ENCODE measurements at places on chromosomes 3 and 15.

DNA sequence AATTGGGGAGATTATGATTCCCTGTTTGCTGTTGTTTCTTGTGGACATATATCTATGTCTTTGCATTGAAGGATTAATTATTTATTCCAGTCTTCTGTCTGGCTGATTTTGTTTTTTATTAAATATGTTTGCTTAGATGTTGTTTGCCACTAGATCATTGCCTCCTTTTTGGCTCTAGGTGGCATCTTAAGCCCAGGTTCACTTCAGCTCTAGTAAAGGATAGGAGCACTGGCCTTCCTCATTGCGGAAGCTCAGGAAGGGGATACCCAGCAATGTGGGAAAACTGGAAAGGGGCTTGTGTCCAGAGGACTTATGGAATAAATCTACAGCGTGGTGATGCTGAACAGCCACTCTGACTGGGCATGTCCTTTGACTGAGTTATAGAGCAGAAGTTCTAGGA is 821.6 kb downstream of the PDCD6IP start:
- no peaks in the 10 kb centered on the region for H3K4me1 ChIP-seq
- H3K36me3 ChIP-seq: no peaks in the 10 kb centered on the region
- no peaks in the 10 kb centered on the region for H3K27me3 ChIP-seq
- H3K27ac ChIP-seq: no peak overlapping the region

DNA sequence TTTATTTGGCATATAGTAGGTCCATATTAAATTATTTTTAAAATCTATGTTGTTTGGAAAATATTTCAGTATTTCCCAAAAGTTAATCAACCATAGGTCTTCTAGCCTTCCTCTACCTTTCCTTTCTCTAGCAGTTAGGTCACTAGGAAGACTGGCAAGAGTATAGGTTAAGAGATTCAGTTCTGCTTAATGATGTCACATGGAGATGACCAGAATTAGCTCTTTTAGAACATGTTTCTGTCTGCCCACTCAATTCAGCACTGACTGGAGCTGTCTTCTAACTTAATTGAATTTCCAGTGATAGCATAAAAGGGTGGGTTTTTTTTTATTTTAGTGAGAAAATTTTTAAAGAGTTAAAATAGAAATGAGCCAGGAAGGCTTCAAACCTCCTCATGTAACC is 23.8 kb upstream of the ZBED2 start:
- no peak overlapping the region for H3K4me3 ChIP-seq
- H3K4me1 ChIP-seq: no peaks in the 10 kb centered on the region
- H3K27ac ChIP-seq: no peak overlapping the region
- H3K27me3 ChIP-seq: peaks cover 3% of the 10 kb centered on the region

GRCh38 chr3:117045143-117045542 is 335.6 kb downstream of the TUSC7 start:
- H3K4me1 ChIP-seq: no peaks in the 10 kb centered on the region
- H3K27ac ChIP-seq: no peak overlapping the region
- DNase-seq: no peak
- no peaks in the 10 kb centered on the region for H3K36me3 ChIP-seq

DNA sequence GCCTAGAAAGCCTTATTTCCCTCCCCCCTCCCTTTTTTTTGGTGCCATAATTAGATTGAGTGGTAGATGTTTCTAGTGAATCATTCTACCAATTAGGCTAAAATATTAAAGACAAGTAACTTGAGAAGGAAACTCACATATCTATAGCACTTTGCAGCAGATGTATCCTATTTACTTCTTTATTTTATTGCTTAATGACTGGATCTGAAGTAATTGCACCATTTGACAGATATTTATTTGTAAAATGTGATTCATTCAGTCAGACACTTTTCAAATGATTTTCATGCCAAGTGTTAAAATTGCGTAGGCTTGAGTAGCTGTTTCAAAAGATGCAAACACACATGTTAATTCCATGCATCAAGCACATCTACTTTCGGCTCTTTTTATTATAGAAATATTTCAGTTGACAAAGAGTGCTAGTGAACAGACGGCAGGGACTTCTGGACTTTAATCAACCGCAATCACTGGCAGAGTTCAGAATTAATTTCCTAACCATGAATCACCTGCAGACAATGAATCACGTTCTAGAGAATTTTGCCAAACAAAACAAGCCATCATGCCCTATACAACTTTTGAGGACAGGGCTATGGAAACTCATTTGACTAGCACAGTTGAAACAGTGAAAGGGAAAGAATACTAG is 636.8 kb downstream of the MECOM start:
- DNase-seq: peak; percentile 96
- H3K36me3 ChIP-seq: no peaks in the 10 kb centered on the region
- H3K4me1 ChIP-seq: peaks cover 21% of the 10 kb centered on the region
- H3K27ac ChIP-seq: peak overlapping the region; percentile 75

DNA sequence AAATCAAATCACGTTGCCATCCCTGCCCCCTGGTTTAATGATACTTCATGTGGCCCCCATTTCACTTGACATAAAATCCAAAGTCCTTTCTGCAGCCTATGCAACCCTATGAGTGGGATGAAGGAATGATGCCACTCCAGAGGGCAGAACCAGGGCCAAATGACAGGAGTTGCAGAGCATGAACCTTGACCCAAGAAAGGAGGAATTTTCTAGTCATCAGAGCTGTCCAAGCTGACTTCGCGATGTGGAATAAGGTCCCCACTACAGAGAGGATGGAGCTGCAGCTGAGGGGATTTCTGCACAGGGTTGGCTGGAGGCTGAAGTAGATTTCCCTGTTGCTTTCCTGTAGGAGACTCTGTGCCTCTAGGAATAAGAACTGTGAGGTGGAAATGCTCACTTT is 15.8 kb upstream of the EPHB3 start:
- no peaks in the 10 kb centered on the region for H3K36me3 ChIP-seq
- no peaks in the 10 kb centered on the region for H3K4me1 ChIP-seq
- H3K4me3 ChIP-seq: no peak overlapping the region
- H3K27me3 ChIP-seq: peaks cover 7% of the 10 kb centered on the region

DNA sequence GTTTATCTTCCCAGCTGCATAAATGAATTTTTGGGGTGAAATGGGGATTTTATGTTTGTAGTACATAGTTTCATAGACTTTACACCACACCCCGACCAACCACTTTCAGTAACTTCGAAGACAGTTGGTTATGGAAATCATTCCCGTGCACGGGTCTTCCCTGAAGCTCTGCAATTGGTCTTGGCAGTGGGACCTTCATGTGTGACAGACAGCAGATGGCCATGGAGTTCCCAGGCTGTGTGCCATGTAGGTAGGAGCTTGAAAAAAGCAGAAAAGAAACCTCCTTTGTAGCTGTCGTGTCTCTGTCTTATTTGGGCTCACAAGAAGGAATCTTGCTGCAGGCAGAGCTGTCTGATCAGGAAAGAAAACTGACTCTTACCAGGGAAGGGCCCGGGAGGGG is 25.9 kb downstream of the EXOG start:
- H3K4me1 ChIP-seq: peaks cover 4% of the 10 kb centered on the region
- H3K36me3 ChIP-seq: peaks cover 6% of the 10 kb centered on the region
- no peaks in the 10 kb centered on the region for H3K27me3 ChIP-seq
- H3K4me3 ChIP-seq: no peak overlapping the region
- DNase-seq: no peak

GRCh38 chr15:87877822-87878542 is 378.6 kb downstream of the NTRK3 start:
- H3K4me3 ChIP-seq: no peak overlapping the region
- H3K36me3 ChIP-seq: no peaks in the 10 kb centered on the region
- no peak for DNase-seq
- no peaks in the 10 kb centered on the region for H3K4me1 ChIP-seq

GRCh38 chr3:40504636-40505430 is 1.0 kb upstream of the ZNF620 start:
- no peaks in the 10 kb centered on the region for H3K36me3 ChIP-seq
- no peaks in the 10 kb centered on the region for H3K27me3 ChIP-seq
- H3K4me3 ChIP-seq: no peak overlapping the region
- peak overlapping the region; percentile 96 for H3K27ac ChIP-seq
- peaks cover 19% of the 10 kb centered on the region for H3K4me1 ChIP-seq
- DNase-seq: peak; percentile 98

DNA sequence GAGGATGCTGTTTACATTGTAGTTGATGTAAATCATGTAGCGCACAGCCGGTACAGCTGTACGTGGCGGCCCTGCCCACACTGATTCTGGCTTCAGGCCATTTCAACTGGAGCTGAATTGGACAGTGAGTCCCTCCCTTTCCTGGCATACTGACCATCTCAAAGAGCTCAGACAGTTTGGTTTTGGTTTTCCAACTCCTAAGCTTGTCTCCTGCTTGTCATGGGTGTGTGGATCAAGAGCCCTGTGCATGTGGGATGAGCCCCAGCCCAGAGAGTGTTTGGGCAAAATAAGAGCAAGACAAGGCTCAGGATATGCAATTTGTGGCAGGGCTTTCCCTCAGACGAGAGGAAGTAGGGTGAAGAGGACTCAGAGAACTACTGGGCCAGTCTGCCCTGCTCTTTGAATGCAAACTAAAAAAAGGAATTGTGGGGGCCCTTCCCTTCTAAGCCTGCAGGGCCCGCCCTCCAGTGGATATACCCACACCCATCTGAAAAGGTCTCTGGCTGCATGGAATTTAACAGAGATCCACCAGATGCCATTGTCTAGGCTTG is 13.3 kb downstream of the ITGA11 start:
- no peaks in the 10 kb centered on the region for H3K4me1 ChIP-seq
- H3K36me3 ChIP-seq: no peaks in the 10 kb centered on the region
- no peaks in the 10 kb centered on the region for H3K27me3 ChIP-seq
- DNase-seq: peak; percentile 43
- no peak overlapping the region for H3K4me3 ChIP-seq

DNA sequence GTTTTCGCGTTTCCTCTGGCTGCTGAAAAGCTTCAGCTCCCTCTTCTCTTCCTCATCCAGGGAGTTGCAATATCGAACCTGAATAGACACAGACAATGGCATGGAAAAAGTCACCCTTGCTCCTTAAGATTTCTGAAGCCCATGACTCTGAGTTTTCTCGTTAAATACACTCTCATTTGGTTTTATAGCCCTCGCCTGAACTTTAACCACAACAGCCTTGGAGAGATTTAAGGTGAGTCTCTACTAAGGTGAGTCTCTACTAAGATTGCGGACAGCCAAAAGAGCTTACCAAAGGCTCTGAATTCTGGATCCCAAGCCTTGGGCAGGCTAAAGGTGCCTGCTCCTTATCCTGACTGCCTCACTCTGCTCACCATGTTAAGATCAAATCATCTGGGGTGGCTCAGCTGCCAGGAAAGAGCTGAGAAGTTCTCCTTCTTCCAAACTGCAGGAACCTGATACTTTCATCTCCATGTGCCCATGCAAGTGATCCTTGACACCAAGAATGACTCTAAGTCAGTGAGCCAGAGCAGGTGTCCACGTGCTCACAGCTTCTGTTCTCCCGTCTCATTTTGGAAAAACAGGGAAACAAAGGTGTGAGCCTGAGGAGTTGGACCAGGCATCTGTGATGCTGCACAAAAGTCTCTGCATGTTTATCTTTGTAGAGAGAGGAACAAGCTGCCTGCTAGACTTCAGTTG is 65.1 kb downstream of the PRICKLE2 start:
- no peaks in the 10 kb centered on the region for H3K36me3 ChIP-seq
- H3K27ac ChIP-seq: no peak overlapping the region
- no peak overlapping the region for H3K4me3 ChIP-seq
- H3K4me1 ChIP-seq: no peaks in the 10 kb centered on the region
- DNase-seq: no peak
- no peaks in the 10 kb centered on the region for H3K27me3 ChIP-seq

GRCh38 chr3:177427540-177427939 is 230.3 kb upstream of the TBL1XR1 start:
- no peaks in the 10 kb centered on the region for H3K27me3 ChIP-seq
- H3K27ac ChIP-seq: no peak overlapping the region
- no peak overlapping the region for H3K4me3 ChIP-seq

GRCh38 chr3:156816091-156816793 is 9.9 kb upstream of the LEKR1 start:
- H3K27ac ChIP-seq: peak overlapping the region; percentile 91
- peaks cover 64% of the 10 kb centered on the region for H3K4me1 ChIP-seq
- H3K36me3 ChIP-seq: no peaks in the 10 kb centered on the region
- DNase-seq: peak; percentile 16
- peak overlapping the region; percentile 37 for H3K4me3 ChIP-seq
- H3K27me3 ChIP-seq: no peaks in the 10 kb centered on the region

DNA sequence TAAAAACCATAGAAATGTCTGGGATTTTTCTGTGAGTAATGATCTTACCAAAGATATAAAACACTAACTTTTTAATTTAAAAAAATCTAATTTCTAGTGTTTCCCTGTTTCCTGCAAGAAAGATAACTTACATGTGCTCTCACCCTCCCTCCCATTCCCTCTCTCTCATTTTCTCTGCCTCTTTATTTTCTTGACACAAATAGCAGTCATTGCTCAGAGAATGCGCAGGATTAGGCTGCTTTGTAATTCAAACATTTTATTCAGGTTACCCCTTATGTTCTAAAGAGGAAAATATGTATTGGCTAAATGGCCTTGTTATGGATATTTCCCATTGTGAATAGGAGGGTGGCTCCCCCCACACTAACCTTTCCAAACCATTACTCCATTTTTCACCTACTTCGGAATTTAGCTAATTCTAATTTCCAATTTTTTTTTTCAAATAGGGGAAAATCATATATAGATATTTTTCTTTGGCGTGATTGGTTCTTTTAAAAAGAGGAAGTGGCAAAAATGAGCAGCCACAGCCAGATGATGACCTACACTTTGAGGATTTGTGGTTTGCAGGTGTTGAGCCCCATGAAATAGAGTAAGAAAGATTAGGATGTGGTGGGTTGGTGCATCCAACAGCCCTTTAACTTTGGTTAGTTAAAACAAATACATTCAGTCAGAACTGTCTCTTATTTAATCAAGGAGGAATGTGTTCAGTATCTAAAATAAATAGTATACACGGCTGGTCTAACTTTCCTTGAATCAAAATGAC is 554.4 kb downstream of the IGSF11 start:
- no peaks in the 10 kb centered on the region for H3K36me3 ChIP-seq
- no peaks in the 10 kb centered on the region for H3K27me3 ChIP-seq
- DNase-seq: no peak
- H3K27ac ChIP-seq: no peak overlapping the region

GRCh38 chr15:58491499-58492202 is 59.9 kb downstream of the LIPC start:
- no peak overlapping the region for H3K27ac ChIP-seq
- H3K27me3 ChIP-seq: peaks cover 3% of the 10 kb centered on the region
- no peaks in the 10 kb centered on the region for H3K4me1 ChIP-seq
- no peak for DNase-seq
- H3K4me3 ChIP-seq: no peak overlapping the region

- H3K27ac ChIP-seq: no peak overlapping the region
- DNase-seq: no peak
- H3K4me1 ChIP-seq: peaks cover 7% of the 10 kb centered on the region
- H3K4me3 ChIP-seq: no peak overlapping the region
- H3K36me3 ChIP-seq: no peaks in the 10 kb centered on the region
These were observed 218 bp upstream of the TRPC1 start for GRCh38 chr3:142723665-142723967.

DNA sequence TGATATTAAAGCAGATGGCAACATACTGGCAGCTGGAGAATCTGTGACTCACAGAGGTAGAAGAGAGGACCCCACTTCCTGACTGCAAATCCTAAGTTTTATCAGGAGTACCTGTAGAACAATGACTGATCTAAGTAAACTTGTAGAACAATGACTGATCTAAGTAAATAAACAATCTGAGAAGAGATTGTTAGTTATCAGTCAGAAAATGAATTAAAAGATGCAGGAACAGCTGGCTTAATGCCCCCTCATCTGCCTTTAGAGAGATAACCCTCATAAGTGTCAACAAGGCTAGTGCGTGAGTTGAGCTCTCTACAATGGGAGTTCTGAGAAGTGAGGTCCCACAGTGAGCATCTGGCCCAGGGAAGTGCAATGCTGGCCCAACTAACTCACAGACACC is 14.6 kb downstream of the ACAD11 start:
- H3K36me3 ChIP-seq: no peaks in the 10 kb centered on the region
- peak; percentile 63 for DNase-seq
- H3K27me3 ChIP-seq: no peaks in the 10 kb centered on the region
- peak overlapping the region; percentile 20 for H3K27ac ChIP-seq

Measured in endothelial cell of umbilical vein (primary cell).